DMS 273 treated with DMSO at 0.1 percent for 48 hours (cell line): ENCODE measurements at places on chromosomes 3 and 15.

DNA sequence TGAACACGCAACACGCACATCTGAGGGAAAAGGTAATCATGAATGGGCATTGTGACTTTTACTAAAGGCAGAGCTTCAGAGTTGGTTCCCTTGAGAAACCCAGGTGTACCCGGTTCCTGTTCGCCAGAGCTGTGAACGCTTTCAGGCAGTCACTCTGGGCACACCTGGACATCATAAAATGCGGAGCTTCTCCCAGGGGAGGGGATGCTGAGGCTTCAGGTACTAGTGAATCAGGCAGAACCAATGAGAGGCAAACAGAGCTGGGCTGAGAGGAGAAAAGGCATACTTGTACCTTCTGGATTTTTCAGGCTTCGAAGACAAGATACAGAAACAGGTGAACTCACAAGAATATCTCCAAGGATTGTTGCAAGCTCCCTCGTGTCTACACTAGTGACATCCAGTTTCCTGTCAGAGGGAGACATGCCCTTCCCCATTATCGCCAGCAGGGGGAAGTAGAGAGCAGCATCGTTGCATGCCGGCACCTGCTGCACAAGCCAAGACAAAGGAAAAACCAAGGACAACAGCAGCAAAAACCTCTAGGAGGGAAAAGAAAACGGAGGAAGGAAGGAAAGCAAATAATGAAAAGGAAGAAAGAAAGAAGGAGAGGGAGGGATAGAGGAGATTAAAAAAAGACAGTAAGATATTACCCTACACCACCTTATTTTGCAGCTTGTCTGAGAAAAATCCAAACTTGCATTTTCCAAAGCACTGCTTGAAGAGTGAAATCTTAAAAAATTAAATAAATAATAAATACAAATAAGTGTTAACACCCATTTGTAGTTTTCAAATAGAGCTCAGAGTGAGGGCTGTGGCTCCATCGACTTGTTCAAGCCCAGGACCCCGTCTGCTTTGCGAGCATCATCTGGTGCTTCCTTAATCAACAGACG is 2.0 kb downstream of the AHSG start:
- DNase-seq, result peak; percentile 43

- no peak for DNase-seq
Observed at GRCh38 chr3:171054921-171055320, 28.4 kb upstream of the SLC2A2 start.

DNA sequence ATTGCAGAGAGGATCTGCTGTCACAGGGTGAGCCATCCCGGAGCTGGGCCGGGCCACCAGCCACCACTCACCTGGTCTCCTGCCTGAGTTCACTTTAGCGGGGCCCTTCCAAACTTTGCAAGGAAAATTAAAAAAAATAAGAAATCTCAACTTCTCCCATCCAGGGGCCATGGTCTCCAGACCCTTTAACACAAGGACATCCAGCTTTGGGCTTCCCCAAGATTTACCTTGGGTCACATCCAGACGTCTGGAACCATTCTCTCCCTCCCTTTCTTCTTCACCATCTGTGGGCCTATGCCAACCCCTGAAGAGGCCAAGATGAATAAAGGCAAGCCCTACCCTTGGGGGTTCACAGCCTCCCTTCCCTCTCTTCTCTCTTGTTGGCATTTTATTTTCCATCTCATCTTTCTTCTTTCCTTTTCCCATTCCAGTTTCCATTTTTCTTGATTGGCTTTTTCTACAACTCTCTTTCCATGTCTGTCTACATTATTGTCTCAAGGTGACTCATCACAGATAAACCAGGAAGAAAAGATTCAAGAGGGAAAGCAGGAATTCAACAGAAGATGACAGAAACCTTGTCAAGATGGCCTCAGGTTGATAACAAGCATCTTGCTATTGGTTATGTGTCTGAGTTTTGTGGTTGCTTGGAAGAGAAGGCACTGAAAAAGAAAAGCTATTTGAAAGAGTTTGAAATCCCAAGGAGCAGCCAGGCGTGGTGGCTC is 49.5 kb downstream of the ITGA11 start:
- DNase-seq, result no peak

DNA sequence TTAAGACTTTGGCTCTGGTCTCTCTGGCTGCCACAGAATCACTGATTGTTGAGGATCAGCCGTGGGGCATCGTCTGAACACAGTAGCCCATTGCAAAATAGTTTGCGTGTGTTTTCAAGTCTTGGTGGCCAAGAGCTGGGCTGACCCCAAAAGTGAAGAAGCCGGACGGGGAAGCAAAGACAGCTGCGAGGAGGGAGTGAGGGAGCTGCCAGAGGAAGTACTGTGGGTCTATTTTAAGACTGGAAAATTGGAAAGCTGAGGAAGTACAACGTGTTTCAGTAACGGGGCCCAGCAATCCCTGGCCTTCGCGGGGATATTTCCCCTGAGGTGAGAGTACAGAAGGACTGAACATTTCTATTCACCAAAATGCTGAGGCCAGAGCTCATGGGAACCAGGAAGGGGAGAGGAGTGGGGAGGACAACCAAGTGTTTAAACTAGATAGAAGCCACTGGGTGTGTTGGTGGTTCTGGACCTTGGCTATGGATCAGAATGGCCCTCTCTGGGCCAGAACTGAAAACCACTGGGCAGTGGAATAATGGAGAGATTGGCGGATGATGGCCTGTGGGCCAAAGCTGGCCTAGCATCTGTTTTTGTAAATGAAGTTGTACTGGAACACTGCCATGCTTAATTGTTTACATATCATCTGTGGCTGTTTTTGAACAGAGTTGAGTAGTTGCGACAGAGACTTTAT is 34.1 kb upstream of the LIMD1 start:
- no peak for DNase-seq

- no peak for DNase-seq
Observed at GRCh38 chr3:156259896-156260295, 139.5 kb downstream of the KCNAB1 start.

DNA sequence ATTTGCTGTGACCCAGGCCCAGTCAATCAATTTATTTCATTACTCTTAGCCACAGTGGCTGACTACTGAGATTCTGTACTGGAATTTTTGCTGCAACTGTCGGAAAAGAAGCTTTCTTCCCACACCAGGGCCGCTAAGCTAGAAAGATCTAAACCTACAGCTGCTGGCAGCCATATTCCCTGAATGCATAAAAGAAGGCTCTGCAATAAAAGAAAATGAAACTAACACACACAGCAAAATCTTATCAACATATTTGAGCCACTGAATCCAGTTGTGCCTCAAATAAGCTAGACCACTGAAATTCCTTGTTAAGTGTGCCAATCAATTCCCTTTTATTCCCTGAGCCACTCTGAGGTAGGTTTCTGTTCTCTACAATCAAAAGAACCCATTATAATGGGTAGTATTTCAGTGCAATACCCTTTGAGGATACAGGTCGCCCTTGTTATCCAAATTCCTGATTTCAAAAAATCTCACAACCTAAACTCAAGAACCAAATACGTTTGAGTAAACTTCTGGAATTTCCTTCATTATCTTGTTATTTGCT is 60.3 kb downstream of the MYO9A start:
- no peak for DNase-seq

- DNase-seq, result peak; percentile 65
Observed at GRCh38 chr3:72996473-72997333, at the start of gene PPP4R2. Gene PPP4R2, plus strand, starts transcription at chr3:72996811. Its CDS starts 227 bp downstream, at chr3:72997038.
